ENCODE measurements at places on chromosomes 5 and 9.

GRCh38 chr9:95729669-95730368, 145.7 kb upstream of the ERCC6L2 start:
- DNase-seq, result no peak

GRCh38 chr9:117725426-117725887, 21.3 kb downstream of the TLR4 start:
- DNase-seq, result no peak

DNA sequence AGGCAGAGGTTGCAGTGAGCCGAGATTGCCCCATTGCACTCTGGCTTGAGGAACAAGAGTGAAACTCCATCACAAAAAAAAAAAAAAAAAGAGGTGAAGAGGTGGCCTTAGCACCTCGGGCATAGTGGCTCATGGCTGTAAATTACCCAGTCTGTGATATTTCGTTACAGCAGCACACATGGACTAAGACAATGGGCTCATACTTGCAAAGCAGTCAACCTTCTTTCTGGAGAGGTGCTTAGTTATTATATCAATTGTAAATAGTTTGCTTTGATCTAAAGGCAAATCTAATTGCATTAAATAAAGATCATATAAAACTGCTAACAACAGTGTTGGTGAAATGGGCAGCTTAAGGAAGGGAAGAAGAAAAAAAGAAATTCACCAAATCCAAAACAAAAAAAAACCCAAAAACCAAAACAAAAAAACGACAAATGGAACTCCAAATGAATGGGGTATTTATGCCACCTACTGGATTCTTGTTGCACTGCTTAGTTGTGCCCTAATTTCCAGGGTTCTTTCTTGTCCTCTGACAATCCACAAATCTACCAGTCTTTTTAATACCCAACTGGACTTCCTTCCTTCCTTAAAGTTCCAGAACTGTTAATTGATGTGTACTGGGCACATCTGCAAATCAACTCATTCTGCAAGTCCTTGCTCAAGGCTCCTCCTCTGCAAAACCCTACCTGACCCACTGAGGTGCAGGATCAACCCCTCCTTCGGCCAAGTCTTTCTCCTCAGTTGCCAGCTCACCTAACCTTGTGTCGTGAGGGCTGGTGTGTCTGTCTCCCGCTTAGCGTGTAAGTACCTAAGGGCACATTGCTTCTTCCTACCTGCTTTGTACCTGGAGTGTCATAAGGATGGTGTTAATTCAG, 35.0 kb upstream of the DMRT1 start:
- DNase-seq, result peak; percentile 6

GRCh38 chr9:98886691-98887229, 56.9 kb upstream of the COL15A1 start:
- no peak for DNase-seq

DNA sequence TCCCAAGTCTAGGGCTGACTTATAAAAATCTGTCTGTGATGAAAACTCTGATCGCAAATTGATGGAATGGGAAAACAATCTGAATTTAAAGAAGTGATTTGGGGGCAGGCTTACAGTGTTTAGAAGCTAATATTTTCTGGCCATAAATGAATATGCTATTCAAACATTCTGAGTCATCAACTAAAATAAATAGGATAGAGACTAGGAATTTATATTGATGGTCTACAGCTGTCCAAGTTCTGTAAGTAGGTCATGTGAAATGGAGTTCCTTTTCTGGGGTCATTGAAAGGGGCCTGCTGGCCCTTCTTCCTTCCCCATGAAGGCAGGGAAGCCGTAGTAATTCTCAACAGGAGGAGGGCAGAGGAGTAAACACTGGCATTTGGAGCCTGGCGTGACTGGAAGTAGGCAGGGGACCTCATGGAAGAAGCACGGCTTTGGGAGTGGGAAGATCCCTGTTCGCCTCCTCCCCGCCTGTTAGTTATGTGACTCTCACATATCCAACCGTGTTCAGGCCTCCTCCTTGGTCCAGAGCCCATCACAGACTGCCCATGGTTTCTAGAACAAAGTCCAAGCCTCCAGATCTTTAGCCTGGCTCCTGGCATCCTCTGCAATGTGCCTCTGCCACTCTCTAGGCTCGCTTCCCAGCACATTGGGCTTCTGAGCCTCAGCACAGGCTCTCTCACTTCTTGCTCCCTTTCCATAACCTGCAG, 31.7 kb downstream of the ALG2 start:
- DNase-seq, result no peak

DNA sequence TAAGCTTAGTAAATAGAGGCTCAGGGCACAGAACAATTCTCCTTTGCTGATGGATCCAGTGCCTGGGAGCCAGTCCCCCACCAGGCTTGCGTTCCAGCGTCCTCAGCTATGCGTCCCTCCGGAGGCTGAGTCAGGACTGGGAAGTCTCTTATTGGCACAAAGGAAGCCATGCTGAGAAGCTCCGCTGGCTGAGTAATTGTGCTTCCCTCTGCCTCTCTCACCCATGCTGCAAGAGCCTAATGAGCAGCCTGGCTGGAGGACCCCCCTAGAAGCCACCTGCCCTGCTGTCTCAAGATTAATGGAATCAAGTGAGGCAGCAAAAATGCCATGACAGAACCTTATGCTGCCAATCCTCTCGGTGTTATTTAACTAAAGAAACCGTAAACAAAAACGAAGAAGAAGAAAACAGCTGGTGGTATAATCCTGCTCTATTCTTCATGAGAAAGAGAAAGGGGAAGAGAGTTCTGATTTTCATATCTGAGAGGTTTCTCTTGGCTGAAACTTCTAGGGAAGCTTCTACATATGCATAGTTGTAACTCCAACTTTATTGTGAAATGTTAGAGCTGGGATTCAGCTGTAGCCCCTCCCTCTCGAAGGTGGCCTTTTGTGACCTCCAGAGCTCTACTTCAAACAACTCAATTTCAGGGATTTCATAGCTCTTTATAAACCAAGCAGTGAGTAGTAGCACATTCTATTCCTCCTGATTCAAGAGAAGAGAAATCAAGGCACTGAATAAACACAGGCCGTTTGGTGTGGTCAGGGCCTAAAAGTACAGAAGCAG, 185.4 kb upstream of the SEMA6A start:
- no peak for DNase-seq

DNA sequence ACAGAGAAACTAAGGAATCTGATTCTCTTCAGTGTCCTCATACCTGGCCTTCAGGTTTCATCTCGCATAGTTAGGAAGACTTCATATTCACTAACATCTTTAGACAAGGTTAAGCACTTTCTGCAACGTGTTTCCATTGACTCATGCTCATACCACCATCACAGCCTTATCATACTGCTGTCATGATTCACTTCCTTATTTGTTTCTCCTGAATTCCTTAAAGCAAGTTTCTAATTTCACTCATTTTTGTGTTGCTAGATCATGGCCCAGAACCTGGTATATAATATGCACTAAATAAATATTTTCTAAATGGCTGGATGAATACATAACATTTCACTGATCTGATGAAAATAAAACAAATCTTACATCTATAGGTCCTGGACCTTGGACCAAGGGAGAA, 472.9 kb downstream of the PRELID2 start:
- no peak for DNase-seq

GRCh38 chr9:34378376-34379060, 1.8 kb upstream of the MYORG start:
- DNase-seq, result no peak

DNA sequence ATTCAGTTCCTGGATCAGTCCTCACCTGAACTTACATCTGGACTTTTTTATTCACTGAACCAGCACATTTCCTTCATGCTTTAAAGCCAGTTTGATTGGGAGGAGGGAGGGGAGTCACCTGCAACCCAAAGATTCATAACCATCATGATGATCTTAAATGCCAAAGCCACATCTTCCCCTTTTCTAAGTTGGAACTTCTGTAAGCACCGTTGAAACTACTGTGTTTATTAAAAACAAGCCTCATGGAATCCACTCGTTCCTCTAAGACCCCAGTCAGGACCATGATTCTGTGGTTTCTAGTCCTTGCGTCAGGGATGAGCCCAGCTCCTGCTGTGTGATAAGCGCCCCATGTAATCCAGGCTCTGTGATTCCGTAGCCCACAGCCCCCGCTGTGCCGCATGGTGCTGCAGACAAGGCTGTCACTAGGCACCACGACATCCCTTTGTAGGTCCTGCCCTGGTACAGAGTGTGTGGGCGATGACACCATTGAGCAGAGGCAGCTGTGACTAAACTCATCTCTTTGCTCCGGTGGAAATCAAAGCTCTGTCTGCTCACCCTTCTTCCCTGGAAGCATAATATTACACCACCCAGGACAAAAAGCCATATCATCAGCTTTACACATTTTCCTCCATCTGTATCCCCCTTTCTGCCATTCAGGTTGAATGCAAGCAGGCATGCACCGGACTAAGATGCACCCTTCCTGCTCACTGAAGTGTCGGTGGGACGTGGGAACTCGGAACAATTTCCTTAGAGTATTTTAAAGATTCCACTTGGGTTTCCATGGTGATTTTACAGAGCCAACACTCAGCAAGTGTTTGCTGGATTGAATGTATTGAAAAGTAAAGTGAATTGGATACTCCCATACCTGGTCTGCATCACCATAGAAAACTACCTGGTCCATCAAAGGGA, 132.0 kb upstream of the FSTL4 start:
- no peak for DNase-seq

DNA sequence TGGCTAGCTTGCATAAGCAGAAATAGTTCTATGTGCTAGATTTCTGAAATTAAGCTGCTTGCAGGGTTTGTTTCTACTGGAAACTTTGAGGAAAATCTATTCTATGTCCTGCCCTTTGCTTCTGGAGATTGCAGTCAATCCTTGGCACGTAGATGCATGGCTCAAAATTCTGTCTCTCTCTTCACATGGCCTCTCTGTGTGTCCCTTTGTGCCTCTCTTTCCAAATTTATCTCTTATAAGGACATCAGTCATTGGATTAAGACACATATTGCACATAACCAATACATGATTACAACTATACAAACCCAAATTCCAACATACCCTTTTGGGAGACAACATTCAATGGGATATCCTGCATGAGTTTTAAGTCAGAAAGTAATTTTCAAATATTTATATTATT, 744.3 kb upstream of the CTNND2 start:
- DNase-seq, result no peak

DNA sequence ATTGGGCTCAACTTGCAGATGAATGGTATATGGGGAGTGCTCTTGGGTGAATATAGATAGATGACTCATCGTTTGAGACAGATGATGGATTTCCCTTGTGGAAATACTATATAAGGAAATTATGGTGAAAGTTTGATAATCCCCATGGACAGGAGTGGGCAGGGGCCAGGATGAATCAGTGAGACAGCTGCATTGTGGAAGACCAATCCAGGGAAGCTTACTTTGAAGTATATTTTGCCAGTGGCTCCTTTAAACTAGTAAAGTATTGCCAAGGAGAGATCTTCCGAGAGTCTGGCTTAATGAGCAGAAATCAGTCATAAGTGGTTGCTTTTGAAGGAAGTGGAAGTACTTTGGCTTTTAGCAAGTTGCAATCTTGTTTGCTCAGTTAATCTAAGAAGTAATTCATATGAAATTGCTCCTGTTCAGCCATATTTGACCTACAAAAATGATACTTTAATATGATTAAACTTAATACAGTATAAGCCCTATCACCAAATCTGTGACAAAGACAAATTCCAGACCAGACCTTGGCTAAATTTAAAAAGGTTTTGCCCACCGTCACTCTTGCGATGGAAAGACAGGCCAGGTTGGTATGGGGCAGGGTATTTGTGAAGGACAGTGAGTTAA, 9.3 kb upstream of the TNC start:
- no peak for DNase-seq

DNA sequence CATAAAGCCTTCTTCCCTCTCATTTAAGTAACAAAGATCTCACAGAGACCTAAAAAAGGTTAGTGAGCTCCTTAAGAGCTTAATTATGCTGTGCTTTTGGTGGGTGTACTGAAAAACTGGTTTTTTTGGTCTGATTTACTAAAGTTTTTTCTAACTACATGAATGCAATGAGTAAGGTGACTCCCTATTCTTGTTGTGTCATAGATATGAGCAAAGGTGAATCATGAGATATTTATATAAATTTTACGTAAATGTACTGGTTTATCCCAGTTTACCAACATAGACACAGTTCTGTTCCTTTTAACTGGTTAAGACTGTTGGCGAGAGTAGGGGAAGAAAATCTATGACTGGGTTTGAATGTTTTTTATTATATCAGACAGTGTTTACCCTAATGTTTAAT, 250.5 kb downstream of the NR2F1-AS1 start:
- no peak for DNase-seq

- DNase-seq, result no peak
These were observed 805.6 kb downstream of the BRINP1 start for GRCh38 chr9:118563677-118564076.

GRCh38 chr9:80185112-80185738, 613.5 kb downstream of the TLE4 start:
- no peak for DNase-seq

- DNase-seq, result no peak
These were observed 80.7 kb downstream of the PRRT1B start for GRCh38 chr9:131625790-131626670.

DNA sequence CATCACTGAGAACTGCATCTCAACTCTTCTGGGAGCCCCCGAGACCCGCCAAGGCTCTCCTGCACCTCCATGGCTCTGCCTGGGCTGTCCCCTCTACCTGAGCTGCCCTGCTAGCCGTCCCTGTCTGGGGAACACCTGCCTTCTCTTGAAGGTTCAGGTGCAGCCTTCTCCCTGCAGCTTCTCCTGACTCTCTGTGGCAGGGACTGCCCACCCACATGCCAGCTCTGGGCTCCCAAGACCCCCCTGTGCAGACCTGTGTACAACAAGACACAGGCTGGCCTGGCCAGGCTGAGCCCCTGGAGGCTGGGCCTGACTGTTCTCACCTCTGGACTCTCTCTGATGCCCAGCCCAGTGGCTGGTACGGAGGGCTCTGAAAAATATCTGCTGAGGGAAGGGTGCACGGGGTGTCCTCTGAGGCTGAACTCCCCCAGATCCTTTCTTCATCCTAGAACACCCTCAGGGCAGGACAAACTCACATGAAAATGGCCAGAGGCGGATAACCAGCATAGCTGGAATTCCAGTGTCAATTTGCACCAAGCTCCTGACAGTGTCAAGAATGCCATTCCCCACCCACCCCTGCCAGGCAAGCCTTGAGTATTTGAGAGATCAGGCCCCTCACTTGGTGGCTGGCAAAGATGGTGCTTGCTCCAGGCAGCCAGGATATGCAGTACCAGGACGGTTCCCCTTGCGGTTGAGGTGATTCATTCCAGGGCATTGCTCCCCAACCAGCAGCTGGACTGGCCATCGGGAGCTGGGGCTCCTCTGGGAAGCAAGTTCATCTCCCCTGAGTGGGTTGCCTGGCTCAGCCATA, 40.9 kb upstream of the SLC25A51 start:
- DNase-seq, result no peak

DNA sequence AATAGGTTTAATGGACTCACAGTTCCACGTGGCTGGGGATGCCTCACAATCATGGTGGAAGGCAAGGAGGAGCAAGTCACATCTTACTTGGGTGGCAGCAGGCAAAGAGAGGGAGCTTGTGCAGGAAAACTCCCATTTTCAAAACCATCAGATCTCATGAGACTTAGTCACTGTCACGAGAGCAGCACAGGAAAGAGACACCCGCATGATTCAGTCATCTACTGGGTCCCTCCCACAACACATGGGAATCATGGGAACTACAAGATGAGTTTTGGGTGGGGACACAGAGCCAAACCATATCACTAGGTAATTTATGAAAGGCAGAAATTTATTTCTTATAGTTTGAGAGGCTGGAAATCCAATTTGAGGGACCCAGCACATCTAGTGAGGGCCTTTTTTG, 40.0 kb downstream of the MTREX start:
- DNase-seq, result no peak
